Globus pallidus (tissue), 1 donor: ENCODE measurements at places on chromosomes 11 and 22.

DNA sequence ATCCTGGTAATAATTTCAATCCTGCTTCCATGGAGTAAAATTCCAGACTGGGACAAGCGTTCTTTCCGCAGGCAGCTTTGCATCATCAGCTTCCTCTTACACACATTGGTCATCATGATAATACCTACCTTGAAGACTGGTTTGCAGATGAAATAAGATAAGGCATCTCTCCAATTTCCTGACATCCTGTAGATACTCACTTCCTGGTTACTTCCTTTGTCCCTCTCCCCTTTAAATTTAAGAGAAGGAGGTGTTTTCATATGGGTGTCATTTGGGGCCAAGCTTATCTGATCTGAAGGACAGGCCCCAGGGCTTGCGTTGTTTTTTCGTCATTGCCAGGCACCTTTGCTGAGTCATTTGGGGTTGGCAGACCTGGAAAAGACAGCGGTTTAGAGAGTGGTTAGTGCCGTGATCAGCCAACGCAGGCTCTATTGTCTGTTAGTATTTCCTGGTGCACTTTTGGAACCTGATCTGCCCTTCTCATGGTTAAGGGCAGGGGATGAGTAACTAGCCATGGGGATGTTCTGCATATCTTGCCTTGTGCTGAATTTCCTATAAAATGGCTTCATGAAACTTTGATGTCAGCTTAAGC, 24.1 kb downstream of the GRAMD1B start:
- DNase-seq, result no peak

GRCh38 chr11:68337399-68337835, 25.0 kb downstream of the LRP5 start:
- no peak for DNase-seq

DNA sequence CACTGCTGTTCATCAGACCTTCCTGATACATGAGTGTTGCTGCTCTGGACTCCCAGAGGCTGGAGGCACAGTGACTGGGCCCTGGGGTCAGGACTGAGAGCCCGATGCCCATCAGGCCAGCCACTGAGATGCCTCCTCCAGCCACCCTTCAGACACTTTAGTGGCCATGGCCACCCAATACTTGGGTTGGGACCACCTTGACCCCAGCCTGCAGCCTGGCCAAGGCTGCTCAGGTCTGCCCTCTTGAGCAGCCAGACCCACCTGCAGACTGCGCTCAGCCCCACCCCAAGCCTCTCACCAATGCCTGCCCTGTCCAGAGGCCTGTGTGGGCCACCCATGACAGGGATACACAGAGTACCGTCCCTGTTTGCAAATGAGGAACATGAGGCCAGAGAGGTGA, 4.2 kb downstream of the RNF215 start:
- DNase-seq, result no peak

- DNase-seq, result no peak
Measured at GRCh38 chr11:121552644-121553043, 99.9 kb upstream of the SORL1-AS1 start.

- no peak for DNase-seq
Measured at GRCh38 chr11:86999859-87000753, 37.6 kb upstream of the TMEM135 start.

- no peak for DNase-seq
Measured at GRCh38 chr22:32758866-32759385, 42.6 kb upstream of the TIMP3 start.

- no peak for DNase-seq
Measured at GRCh38 chr11:72975778-72976521, 161.7 kb downstream of the ATG16L2 start.

GRCh38 chr11:117492578-117493251, 165.1 kb downstream of the CEP164 start:
- DNase-seq, result no peak

DNA sequence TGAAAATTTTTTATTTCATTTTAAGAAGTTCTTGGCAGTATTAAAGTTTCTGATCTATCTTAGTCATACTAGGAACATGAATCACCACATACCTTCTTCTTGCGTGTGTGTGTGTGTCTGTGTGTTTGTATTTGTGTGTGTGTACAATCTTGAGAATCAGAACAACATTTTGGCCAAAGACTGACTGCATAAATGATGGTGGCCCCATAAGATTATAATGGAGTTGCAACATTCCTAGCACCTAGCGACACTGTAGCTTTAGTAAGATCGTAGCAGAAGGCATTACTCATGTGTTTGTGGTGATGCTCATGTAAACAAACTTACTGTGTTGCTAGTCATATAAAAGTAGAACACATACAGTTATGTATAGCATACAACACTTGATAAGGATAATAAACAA, 205.4 kb downstream of the FAM76B start:
- DNase-seq, result no peak

GRCh38 chr22:40044870-40045834, 50.4 kb downstream of the FAM83F start:
- DNase-seq, result peak; percentile 38

DNA sequence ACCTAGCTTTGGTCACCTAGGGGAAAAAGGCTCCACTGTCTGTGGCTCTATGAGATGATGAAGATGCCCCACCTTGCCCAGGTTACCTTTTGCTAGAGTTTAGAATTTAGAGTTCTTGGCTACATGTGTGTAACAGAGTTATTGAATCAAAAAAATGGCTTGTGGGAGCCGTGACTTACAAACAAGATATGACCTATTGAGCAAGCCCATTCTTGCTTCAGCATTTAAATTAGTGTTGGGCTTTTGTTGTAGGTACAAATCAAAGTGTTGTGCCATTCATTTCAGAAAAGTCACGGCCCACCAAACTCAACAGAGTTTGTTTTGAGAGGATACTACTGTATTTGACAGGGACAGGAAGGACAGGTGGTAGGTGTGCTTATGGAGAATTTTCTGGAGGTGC, 768.8 kb downstream of the NTM start:
- no peak for DNase-seq

GRCh38 chr11:48077251-48077650, 96.9 kb downstream of the PTPRJ start:
- no peak for DNase-seq

DNA sequence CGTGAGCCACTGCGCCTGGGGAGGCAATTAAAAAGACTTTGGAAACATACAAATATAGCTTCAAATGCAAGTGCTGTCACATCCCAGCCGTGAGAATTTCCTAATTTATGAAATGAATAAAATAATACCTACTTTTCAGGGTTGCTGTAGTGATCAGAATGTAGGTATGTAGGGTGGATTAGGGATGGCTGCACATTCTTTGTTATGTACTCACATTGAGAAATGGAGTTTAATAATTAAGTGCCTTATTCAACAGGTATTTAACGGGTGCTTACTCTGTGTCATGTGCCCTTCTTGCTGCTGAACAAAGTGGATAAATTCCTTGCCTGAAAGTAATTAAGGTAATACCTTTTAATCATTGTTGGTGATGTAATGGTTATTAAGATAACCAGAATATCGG, 37.0 kb downstream of the MMP7 start:
- no peak for DNase-seq

GRCh38 chr11:130159657-130160497, at the start of gene ST14:
ST14 (plus strand) TSS chr11:130159782; CDS start chr11:130159980, 198 bp downstream.
- no peak for DNase-seq

- no peak for DNase-seq
Measured at GRCh38 chr11:129418039-129418438, 42.4 kb downstream of the BARX2 start.

DNA sequence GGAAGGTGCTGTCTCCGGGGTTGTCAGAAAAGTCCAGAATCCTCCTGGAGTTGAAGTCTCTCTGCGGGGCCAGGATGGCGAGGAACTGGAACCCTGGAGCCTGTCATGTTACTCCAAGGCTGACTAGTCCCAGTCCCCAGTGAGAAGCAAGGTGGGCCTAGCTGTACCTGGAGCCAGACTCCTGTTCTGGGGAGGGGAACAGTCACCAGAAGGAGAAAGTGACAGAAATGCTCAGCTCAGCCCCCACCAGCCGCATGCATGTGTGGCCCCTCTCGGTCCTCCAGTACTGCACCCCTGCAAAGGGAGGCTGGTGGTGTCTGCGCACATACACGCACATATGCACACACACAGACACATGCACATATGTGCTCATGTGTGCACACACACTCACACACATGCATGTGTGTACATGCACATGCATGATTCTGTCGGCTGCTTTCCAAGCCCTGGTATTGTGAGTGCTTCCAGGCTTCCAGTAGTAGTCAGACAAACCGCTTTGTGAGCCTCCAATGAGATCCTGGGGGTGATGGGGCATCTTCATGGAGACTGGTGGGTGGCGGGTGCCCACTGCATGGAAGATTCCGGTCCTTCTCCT, 54.3 kb downstream of the RTL6 start:
- DNase-seq, result no peak

DNA sequence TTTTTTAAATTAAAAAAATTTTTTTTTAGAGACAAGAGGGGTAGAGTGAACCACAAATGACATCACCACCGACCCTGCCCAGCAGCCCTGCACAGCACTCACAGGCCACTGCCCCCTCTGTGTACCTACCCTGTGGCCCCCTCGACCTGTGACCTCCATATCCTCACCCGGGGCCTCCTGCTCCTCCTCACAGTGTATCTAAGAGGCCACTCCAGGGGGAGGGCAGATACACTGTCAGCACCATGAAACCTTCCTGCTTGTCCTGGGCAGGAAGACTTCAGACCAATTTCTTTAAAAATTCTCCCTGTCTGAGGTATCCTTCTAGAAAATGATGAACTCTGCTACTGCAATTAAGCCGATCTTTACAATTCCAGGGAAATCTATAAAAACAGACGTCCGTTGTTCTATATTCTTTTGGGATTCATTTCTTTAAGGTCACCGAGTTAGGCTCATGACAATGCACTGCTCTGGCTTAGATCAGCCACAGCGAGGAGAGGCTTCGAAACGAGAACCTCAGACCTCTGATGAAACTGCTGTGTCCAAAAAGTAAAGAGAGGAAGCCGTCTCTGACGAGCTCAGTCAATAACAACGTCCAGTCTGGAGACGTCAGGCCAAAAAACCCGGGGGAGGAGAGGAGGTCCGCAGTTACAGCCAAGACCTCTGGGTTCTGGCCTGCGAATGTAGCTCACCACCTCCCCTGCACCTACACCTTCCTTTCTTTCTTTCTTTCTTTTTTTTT, 17.5 kb downstream of the NFAM1 start:
- DNase-seq, result no peak

- DNase-seq, result peak; percentile 66
Measured at GRCh38 chr11:65488273-65489034, 10.4 kb upstream of the MALAT1 start.

DNA sequence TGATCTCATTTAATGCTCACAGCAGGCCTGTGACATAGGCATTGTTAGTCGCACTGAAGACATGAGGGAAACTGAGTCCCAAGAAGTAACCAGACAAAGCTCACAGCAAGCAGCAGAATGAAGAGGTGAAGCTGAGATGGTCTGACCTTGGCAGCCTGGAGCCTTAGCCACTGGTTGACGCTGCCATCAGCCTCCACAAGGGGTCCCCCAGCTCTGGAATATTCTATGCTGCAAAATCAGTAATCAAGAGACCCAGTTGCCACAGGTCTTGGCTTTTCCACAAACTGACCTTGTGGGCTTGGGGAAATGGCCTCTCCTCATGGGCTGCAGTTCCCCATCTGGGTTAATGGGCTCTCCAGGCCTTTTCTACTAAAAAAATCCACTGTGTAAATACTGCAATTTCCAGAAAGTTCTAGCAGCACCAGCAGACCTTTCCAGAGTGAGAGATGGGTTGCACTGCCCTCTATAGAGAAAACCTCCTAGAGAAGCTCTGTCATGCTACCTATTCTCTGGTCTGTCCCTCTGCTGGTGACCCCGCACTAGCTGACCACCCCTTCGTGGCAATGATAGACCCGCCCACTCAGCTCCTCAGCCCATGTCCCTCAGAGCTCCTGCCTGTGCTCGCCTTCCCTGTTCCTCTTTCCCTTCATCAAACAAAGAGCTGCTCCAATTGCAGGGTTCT, 22.6 kb upstream of the ISX start:
- no peak for DNase-seq

DNA sequence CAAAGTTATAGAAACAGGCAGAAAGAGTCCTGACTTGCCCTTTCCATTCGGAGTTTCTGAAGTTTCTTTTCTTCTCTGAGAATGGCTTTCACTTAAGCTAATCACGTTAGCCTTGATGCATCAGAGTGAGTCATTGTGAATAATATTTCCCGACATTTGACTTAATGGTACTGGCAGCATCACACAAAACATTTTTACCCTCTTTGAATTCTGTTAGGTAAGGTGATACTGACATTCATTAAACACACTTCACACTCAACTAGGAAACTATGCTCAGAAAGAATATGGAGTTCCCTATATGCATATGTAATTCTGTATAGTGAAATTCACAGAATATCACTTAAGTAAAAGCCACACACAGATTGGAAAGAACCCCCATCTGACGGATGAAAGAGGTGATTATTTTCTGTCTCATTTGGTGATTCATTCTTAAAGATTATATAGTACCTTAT, 120.8 kb upstream of the ARHGAP20 start:
- no peak for DNase-seq

DNA sequence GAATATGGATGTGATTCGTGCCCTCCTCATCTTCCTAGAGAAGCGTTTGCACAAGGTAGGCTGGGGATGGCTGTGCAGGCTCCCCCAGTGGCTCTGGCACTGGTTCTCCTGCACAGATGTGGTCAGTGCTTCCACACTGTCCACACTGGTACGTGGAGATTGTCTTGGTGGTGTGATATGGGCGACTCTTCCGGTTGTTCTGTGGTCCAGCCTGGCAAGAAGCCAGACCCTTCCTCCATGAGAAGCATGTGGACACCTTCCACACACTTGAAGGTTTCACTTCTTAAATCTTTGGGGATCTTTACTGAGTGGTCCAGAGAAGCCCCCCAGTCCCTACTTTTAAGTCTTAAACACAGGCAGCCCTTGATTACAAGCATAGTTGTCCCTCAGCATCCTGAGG, 3.8 kb downstream of the RIC8A start:
- DNase-seq, result no peak

DNA sequence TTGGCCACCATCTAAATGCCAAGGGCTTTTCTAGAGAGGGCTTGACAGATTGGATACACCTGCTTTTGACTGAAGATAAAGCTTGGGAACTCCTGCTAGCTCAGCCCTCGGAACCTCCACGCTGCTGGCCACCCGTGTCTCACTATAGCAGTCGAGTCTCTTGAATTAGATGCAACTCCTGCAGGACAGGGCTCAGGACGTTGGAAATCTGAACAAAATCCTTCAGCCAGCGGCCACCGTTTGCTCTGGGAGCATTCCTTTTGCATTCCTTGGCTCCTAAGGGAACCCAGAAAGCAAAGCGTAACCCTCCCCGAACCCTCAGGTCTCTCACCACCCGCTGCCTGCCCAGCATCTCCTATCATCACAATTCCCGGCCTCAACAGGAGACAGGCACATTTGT, 77.8 kb downstream of the GRIK4 start:
- no peak for DNase-seq

- DNase-seq, result no peak
Measured at GRCh38 chr11:125950696-125951651, 5.1 kb downstream of the VSIG10L2 start.

GRCh38 chr11:20010156-20010850, 150.0 kb downstream of the DBX1 start:
- DNase-seq, result no peak

GRCh38 chr11:83392556-83392955, 106.4 kb upstream of the CCDC90B start:
- no peak for DNase-seq

- DNase-seq, result no peak
Measured at GRCh38 chr11:824942-825341, 2.8 kb upstream of the CRACR2B start.
